ENCODE measurements at places on chromosomes 4 and X. TPM values are rescaled to one million over a fixed set of nuclear protein-coding genes. Genes with fewer than 3 reads are reported as not detected.

Gene CCDC160
- 2.2 TPM for total RNA-seq

Gene MAGEA10
- not detected for total RNA-seq

Gene SPANXD
- total RNA-seq, result not detected

Gene TMPRSS11D
- 0.71 TPM for total RNA-seq

Gene PLK4
- 15.7 TPM for total RNA-seq

Gene ASB9
- 5.3 TPM for total RNA-seq

Gene ARX
- total RNA-seq, result 0.55 TPM

Gene IRF2
- 43.9 TPM for total RNA-seq

Gene RRH
- 9.6 TPM for total RNA-seq

Gene TENM3
- total RNA-seq, result 88.6 TPM

Gene RENBP
- 10.0 TPM for total RNA-seq

Gene C4orf51
- total RNA-seq, result not detected

Gene CCNB3
- 10.1 TPM for total RNA-seq

Gene CDS1
- total RNA-seq, result 9.1 TPM

Gene SLC6A14
- 0.99 TPM for total RNA-seq

Gene SORCS2
- total RNA-seq, result 59.2 TPM

Gene MAMLD1
- 5.6 TPM for total RNA-seq

Gene CXCL9
- not detected for total RNA-seq

Gene DOK7
- 3.5 TPM for total RNA-seq

Gene NPY5R
- 1.4 TPM for total RNA-seq

Gene CTAG1B
- not detected for total RNA-seq

Gene ODAM
- total RNA-seq, result not detected

Gene PUDP
- 13.8 TPM for total RNA-seq

Gene GLRA2
- total RNA-seq, result 13.6 TPM

Gene RBMX2
- total RNA-seq, result 19.4 TPM

Gene STARD8
- total RNA-seq, result 10.2 TPM

Gene NAP1L2
- total RNA-seq, result 16.2 TPM

Gene XK
- 5.8 TPM for total RNA-seq

Gene ZAR1
- 0.44 TPM for total RNA-seq

Gene OPRPN
- 9.1 TPM for total RNA-seq

Gene CRMP1
- 148 TPM for total RNA-seq

Data from camera-type eye (tissue), 1 donor.